Suppressor macrophage (primary cell): ENCODE measurements at places on chromosomes 11 and 22.

- DNase-seq, result peak; percentile 58
These were observed at the start of gene KCNE3 for GRCh38 chr11:74466916-74467885. Gene KCNE3, minus strand, starts transcription at chr11:74467549. Its CDS starts 9,986 bp downstream, at chr11:74457563.

GRCh38 chr11:92859156-92859690 lies 110.2 kb upstream of the MTNR1B start:
- DNase-seq, result no peak

DNA sequence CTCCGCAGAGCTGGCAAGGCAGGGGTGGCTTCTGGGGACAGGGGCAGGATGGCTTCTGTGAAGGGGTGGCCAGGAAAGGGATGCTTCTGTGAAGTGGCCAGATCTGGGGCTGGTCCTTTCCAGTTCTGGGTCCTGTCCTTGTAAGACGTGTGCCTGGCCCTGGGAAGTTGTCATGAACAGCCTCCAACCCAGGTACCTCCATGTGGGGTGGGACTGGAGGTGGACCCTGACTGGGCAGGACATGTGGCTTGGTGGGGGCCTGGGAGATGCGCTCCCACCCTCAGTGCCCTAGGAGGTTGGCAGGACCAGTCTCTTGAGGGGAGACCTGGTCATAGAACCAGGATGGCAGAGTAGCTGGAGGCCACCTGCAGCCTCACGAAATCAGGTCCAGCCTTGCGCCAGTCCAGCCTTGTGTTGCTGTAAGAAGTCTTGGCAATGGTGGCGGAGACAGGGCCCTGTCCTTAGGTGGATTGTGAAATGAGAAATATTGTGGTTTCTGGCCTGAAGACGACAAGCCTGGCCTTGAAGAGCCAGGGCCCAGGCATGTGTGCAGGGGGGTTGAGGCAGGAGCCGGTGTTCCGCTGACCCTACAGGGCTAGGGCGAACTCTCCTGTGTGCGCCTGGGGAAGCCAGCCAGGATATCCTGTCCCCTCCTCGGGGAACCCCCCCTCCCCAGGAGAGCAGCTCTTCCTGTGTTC lies 2.6 kb downstream of the KCNQ1 start:
- no peak for DNase-seq

- DNase-seq, result no peak
These were observed 86.1 kb upstream of the SPON1 start for GRCh38 chr11:13876423-13876822.

- DNase-seq, result no peak
These were observed 198.2 kb upstream of the POU2AF2 start for GRCh38 chr11:111047374-111047773.

DNA sequence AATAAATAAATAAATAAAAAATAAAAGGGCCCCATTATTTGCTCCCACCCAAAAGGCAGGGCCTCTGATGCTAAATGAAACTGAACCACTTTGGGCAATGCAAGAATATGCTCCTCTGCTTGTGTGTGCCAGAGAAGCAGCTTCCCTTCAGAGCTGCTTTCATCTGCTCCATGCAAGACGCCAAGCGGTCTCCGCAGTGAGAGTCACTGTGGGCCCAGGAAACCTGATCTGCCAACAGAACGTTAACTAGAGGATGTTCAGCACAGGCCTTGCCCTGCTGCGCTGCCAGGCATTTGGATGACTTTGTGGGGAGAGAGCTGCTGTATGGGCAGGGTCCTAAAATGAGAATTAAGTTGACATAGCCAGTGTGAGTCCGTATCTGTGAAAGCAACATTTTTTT lies 43.7 kb upstream of the APOA1 start:
- DNase-seq, result no peak

GRCh38 chr11:6305297-6305696 lies 15.0 kb downstream of the CAVIN3 start:
- no peak for DNase-seq

- DNase-seq, result no peak
These were observed 23.8 kb downstream of the SLC5A1 start for GRCh38 chr22:32066820-32067219.

DNA sequence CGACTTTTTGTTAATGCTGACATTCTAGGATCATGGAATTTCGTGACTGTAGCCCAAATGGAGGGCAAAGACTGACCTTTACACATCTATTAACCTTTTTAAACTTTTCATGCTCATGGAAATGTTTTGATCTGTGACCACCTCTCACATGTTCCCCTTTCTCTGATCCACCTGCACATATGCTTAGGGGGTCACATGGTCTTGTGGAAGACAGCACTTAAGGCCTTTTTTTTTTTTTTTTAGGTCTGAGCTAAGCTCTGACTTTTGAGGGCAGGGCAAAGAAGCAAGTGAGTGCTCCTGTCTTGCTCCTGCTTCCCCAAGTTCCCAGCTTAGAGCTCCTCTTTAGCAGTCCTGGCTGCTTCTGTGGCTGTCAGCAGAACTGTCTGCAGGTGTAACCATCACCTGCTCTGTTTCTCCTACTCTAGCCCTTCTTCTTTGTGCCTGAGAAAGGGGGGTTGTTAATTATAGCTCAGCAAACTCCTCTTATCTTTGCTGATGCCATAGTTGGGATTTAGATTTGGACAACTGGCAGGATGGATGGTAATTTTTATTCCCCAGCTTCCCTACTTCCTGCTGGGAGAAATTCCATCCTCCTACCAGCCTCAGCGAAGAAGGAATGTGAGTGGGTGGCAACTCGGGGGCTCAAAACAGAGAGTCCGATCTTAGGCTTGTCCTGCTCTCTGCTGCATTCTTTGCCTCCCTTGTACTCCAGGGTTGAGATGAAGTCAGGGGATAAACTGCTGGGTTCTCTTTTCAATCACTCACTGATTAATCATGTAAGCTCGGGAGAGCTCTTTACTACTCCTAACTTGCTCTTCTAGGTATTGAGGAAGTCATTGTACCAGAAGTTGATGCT lies 64.4 kb downstream of the GRAMD1B start:
- DNase-seq, result no peak

DNA sequence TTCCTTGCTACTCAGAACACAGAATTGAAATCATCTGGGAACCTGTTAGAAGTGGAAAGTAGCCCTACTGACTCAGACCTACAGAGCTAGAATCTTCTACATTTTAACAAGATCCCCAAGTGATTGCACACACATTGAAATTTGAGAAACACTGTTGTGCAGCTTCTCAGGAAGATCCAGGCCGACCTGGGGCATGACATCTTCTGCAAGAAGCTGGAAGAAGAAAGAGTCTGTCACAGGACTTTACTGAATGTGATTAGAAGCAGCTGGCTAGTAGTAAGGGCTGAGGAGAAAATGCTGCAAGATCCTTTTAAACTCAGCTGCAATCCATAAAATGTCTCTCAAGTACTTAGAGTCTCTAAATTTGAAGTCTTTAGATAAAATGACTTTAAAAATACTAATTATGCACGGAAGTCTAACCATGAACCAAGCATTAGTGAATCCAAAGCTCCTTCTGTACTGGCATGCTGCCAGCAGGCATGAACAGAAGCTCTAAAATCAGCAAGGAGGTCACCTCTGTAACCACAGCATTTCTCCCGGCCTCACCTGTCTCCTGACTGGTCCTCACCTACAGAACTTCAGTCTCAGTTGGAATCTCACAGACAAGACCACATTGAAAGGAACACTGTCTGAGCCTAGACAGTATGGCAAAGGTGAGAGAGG lies 85.0 kb downstream of the SERGEF start:
- DNase-seq, result no peak

DNA sequence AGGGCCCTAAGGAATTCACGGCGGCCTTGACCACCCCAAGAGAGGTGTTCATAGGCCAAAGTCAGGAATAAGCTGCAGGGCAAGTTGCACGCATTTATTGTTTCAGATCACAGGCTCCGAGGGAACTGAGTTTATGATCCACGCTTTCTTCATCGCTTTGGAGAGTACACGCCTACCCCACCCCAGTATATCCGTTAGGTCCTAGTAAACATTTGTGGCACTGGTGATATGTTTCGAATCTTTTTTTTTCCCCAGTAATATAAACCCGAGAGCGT lies 805 bp downstream of the GANAB start:
- DNase-seq, result no peak
